ENCODE measurements at places on chromosomes 16 and 17.

DNA sequence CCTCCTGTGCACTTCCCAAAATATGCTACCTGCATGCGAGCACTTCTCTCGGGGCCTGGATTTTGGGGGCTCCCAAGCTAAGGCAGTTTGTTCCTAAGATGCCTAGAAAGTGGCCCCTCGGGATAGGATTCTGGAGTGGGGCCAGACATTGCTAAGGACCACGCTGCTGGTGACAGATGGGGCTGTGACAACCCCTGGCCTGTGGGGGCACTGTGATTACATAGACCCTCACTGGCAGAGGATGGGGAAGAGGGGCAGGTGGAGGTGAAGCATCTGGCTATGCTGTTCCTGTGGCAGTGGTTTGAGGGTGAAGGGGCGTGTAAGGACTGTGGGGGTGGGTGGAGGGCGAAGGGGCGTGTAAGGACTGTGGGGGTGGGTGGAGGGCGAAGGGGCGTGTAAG, 128.4 kb downstream of the ENGASE start:
- no peak for DNase-seq

GRCh38 chr16:28984091-28984490, 761 bp upstream of the LAT start:
- no peak for DNase-seq

GRCh38 chr17:9211133-9211765, 189.9 kb downstream of the NTN1 start:
- no peak for DNase-seq

- no peak for DNase-seq
These were observed 6.6 kb upstream of the NR1D1 start for GRCh38 chr17:40106760-40107521.

- peak; percentile 40 for DNase-seq
These were observed 73.1 kb downstream of the CCDC182 start for GRCh38 chr17:57671667-57672632.

DNA sequence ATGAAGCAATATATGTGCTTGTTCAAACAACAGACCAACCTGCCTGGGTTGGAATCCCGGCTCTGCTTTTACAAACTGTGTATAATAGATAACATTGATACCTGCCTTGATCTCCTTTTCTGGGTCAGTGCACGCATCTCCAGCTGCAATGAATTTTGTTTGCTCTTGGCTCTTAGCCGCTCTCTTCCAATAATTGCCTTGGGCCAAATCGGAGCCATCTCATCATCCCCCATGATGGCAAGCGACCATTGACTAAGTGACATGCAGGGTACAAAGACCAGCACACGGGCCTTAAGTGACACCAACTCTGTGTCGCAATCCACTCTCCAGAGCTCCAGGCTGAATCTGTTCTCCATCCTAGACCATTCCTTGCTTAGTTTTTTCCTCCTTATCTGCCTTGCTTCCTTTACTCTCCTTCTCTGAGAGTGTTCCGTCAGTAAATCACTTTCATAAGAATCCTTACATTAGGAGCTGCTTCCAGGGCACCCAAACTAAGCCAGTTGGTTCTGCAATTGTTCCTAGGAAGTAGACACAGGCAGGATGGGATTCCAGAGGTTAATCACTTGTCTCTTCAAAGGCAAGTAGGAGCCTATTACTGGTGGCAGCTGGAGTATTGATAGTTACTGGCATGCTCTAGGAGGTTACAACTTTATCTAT, 134.2 kb downstream of the ABCA8 start:
- no peak for DNase-seq

DNA sequence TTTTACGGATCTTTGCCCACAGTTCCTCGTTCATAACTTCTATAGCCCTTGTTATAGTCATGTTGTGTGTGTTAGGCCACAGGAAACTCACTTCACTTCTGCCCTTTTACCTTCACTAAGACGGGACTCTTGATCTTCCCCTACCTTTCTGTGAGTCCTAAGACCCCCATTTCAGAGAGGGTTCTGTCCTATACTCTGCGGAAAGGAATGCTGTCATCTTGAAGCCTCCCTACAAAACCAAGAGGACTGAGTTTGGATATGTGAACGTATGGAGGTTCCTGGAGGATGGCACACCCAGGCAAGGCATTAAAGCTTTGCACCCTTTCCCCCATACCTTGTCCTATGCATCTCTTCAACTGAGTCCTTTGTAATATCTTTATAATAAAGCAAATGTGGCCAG, 3.7 kb downstream of the UBB start:
- DNase-seq, result no peak

Measured in activated naive CD8-positive, alpha-beta T cell treated with anti-CD3 and anti-CD28 coated beads, Interleukin-2, amount 50 U/mL, for 16 hours (primary cell).